Renal pelvis (tissue), 12 donors: ENCODE measurements at places on chromosomes 2 and 18. TPM values are rescaled to one million over a fixed set of nuclear protein-coding genes. Genes with fewer than 3 reads are reported as not detected.

ALMS1 gene
- 37.4 TPM for polyA plus RNA-seq

DUSP19 gene
- 5.5 TPM for polyA plus RNA-seq

ABCG5 gene
- 0.75 TPM for polyA plus RNA-seq

SLC39A10 gene
- 66.8 TPM for polyA plus RNA-seq

SCN1A gene
- 0.37 TPM for polyA plus RNA-seq

MC5R gene
- polyA plus RNA-seq = 0.13 TPM

NEU2 gene
- polyA plus RNA-seq = not detected

CABYR gene
- polyA plus RNA-seq = 7.0 TPM

CYP1B1 gene
- polyA plus RNA-seq = 80.0 TPM
